ENCODE measurements at places on chromosomes 1 and 21.

DNA sequence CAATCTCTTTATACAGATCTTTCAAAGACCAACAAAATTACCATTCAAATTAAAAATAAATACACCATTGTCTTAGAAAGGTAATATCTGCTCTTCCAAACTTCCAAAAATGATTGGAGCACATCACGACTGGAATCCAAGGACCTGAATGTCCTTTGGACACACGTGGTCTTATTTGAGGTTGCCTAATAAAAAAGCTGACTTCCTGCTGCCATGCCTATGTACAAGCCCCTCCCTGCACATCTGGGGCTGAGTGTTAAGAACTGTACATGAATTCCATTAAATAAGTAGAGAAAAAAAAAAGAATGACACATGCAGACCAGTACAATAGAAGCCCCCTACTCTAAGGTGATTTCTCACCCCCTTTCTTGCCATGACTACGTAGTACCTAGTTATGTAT lies 73.6 kb downstream of the SUSD4 start:
- no peak for DNase-seq

GRCh38 chr1:33841494-33841893 lies 22.4 kb upstream of the HMGB4 start:
- no peak for DNase-seq

DNA sequence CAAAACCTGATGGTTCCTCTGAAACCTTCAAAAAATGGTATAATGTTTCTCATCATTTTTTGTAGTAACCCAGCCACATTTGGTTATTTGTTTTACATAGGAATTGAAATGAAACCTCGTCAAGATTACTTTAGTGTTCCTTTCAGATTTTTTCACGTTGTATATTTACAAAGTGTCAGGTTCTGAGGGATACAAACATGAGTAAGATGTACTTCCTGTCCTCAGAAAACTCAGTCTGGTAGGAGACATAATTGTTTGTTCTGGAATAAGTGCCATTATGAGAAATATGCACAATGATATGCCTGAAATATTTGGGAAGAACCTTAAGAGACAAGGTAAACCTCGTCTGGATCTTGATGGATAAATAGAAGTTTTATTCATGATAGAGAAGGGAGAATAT lies 145.5 kb downstream of the USP25 start:
- no peak for DNase-seq

DNA sequence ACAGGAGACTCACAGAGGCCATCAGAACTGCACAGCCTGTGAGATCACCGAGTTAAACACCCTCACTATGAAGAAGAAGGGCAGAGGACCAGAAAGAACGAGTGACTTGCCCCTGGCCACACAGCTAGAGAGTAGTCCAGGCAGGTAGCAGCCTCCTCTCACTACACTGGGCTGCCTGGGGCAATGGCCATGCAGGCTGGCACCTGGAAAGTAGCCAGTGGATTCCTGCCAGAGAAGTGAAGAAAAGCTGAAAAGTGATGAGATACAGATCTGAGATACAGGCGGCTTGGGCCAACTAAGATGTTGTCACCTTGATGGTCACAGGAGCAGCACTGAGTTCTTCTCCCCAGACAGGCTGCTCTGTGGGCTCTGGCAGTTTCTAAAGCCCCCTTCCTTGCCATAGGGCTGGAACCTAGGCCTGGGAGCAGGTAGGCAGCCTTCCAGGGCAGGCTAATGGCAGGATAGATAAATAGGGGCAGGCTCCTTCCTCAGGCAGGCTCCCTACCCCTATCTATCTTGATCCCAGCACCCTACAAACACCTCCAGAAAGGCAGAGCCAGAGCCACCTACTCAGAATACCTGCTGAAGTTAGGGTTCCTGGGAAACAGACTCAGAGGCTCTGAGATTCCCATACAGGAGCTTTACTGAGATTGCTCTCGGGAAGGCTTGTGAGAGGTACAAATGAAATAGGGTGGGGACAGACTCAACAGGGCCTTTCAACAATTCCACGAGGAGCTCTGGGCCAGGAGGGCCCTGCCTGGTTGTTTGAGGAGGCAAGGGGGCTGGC lies 106.3 kb downstream of the BEND5 start:
- DNase-seq = no peak

- DNase-seq = no peak
These were observed 1.2 kb upstream of the NUCKS1 start for GRCh38 chr1:205751036-205751651.

- no peak for DNase-seq
These were observed 270.7 kb upstream of the RUNX1 start for GRCh38 chr21:35319684-35320283.

GRCh38 chr1:167752219-167752985 lies 30.6 kb downstream of the MPZL1 start:
- DNase-seq = no peak
